BJ (cell line): ENCODE measurements at places on chromosomes 5 and 9.

DNA sequence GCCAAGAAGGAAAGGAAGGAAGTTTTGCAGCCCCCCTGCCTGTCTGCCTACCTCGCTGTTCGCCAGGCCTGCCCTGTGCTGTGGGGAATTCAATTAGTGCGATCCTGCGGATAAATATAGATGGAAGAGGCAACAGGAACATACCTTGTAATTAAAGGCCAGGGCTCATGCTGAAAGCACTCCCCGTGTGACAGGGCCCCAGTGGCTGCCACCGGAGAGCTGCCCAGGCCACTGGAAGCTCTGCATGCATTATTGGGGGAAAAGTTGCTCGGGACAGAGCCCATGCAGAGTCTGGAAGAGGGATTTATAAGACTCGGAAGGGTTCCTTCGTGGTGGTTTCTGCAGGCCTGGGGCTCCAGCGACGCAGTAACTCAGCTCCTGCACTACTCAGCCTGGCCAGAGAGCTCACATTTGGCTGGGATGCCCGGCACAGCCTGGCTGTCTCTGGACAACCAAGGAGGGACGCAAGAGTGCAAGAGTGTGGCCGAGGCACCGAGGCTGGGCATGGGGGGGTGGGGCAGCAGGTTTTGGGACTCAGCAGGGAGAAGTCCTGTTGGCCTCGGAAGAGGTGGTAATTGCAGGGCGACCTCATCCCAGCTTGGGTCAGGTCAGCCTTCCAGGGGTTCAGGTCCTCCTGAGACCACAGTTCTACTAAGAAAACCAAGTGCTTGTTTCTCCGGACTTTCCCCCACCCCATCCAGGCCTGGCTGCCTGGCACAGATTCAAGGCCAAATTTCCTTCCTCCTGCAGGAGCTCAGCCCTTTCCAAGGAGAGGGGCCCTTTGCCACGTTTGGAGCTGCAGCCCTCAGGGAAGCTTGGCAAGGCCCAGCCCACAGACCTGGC lies 68.1 kb upstream of the GGTA1 start:
- DNase-seq, result no peak

GRCh38 chr5:67243349-67243748 lies 46.8 kb upstream of the CD180 start:
- DNase-seq, result no peak

GRCh38 chr9:132006677-132007370 lies 72.8 kb downstream of the MED27 start:
- DNase-seq, result no peak

- no peak for DNase-seq
Observed at GRCh38 chr9:86187121-86187520, 72.3 kb downstream of the C9orf153 start.

DNA sequence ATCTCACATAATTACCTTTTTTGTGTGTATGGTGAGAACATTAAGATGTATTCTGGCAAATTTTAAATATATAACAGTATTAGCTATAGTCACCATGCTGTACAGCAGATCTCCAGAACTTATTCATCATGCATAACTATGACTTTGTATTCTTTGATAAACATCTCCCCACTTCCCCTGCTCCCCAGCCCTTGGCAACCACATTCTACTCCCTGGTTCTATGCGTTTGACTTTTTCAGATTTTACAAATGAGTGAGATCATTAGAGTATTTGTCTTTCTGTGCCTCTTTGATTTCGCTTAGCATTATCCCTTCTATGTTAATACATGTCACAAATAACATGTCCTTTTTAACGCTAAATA lies 49.4 kb downstream of the SMC2 start:
- no peak for DNase-seq

- no peak for DNase-seq
Observed at GRCh38 chr5:14247054-14247386, 103.9 kb downstream of the TRIO start.

DNA sequence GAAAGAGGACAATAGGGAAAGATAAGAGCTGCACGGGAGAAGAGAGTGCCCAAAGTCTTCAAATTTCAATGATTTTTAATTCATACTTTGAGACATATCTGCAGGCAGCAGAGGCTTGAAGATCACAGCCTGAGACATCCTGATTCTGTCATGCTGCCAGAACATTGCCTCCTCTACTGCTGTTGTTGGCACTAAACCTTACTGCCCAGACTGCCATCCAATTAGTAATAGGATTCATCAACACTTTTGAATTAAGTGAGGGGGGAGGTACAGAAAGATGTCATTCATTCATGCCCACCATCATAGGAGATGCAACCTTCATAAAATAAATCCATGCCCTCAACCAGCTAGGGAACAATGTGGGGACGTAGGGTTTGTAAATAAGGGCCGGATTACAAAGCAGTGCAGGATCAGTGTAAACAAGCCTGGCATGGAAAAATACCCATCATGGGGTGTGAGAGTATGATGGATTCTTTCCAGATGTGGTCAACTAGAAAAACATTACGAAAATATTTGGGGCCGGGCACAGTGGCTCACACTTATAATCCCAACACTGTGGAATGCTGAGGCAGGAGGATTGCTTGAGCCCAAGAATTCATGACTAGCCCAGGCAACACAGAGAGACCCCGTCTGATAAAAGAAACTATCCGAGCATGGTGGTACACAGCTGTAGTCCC lies 122.1 kb upstream of the DAPK1 start:
- no peak for DNase-seq

DNA sequence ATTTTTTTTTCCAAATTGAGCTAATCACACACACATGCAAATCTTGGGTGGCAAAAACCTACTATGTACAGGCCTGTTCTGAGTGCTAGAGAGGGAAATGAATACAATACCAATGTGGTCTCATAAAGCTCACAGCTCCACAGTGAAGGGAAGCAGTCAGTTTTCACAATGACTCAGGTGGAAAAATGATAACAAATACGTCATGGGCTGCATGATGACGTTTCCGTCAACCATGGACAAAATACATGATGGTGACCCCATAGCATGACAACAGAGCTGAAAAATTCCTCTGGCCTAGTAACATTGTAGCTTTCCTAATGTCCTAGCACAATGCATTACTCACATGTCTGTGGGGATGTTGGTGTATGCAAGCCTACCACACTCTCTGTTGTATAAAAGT lies 252.5 kb downstream of the TRIM32 start:
- DNase-seq, result no peak

DNA sequence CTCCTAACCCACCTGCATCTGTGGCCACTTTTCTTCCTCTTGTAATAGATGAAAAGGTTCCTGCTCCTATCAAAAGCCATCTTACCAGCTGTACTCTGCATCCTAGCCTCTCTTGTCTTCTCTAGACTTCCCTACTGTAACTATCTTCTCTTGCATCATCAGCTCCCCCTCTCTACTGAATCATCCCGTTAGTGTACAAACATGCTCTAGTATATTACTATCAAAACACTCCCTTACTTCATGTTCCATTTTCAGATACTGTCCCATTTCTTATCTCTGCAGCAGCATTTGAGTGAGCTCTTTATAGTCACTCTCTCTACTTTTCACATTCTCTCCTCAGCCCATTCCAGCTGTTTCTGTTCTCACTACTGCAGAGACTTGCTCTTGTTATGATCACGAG lies 2.8 kb downstream of the SRA1 start:
- no peak for DNase-seq

GRCh38 chr5:56337715-56338319 lies 104.7 kb upstream of the ANKRD55 start:
- no peak for DNase-seq

DNA sequence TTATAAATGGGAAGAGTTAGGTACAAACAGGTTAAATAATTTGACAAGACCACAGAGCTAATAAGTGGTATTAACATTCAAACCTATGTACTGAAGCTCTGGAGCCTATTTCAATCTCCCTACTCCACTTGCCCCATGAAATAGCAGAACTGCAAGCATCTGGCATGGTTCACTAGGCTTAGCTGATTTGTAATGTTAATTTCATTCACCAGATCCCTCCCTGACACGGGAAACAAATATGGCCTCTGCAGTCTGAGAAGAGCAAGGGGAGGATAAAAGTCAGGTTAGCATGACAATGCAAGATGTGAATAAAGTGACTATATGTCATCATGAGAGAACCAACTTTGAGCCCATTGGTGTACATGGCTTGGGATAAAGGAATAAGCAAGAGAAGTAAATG lies 428.8 kb downstream of the BRINP1 start:
- no peak for DNase-seq

DNA sequence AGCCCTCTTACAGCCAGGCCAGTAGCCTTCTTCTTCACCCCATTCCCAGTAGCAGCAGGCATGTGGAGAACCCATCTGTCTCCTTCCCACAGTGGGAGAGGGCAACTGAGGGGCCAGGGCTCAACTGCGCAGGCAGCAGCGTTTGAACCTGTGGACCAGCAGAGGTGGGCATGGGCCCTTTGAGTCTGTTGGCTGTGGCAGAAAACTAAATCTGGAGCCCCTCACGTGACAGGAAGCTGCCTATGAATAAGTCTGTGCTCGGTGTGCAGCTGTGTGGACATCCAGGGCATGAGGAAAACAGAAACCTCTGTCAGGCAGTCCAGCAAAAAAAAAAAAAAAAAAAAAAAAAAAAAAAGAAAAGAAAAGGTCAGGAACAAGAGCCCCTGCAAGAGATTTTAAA lies 189.2 kb upstream of the NR3C1 start:
- no peak for DNase-seq

DNA sequence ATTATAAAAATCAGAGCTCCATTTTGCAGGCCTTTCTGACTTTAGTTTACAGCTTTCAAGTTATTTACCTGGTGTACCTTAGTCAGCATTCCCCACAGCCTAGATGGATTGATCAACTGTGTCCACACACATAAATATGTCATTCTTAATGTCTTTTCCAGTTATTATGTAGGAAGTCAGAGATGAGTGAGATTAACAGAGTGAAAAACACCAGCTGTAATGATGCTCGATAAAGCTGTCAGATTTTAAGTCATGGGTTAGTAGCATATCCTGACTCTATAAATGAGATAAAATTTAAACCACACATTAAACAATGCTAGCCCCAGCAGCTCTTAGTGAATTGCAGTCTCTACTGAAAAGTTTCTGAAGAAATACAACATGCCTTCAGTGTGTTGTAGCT lies 48.9 kb downstream of the NUDT12 start:
- no peak for DNase-seq
